ENCODE measurements at places on chromosomes 1 and 21.

DNA sequence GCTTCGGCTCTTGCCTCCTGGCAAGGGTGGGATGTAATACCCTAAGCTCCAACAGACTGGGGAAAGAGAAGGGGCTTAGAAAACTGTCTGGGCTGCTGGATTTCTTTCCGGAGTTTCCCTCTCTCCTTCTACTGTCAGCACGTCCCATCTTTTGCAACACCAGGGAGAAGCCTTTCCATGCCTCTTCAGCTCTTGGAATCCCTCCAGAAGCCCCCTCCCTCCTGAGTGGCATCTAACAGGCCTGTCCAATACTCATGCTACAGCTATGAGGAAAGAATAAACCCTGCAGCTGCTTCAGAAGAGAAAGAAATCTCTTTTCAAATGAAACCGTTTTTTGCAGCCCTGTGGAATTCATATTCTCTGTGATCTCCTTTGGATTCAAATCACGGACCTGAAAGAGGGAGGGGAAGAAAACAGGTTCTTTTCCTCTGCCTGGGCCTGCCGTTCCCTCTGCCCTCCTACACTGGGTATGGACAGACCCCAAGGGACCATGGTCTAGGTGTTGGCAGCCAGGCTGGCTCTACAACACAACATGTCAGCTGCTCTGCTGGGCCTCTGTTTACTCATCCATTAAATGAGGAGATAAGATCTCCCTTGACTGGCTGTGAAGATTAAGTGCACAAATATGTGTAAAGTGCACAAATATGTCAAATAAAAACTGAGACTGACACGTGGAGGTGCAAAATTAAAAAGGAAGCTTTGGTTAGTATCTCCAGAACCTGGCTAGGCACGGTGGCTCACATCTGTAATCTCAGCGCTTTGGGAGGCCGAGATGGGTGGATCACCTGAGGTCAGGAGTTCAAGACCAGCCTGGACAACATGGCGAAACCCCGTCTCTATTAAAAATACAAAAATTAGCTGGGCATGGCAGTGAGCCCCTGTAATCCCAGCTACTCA lies 6.0 kb upstream of the CAPN2 start:
- no peak for DNase-seq

DNA sequence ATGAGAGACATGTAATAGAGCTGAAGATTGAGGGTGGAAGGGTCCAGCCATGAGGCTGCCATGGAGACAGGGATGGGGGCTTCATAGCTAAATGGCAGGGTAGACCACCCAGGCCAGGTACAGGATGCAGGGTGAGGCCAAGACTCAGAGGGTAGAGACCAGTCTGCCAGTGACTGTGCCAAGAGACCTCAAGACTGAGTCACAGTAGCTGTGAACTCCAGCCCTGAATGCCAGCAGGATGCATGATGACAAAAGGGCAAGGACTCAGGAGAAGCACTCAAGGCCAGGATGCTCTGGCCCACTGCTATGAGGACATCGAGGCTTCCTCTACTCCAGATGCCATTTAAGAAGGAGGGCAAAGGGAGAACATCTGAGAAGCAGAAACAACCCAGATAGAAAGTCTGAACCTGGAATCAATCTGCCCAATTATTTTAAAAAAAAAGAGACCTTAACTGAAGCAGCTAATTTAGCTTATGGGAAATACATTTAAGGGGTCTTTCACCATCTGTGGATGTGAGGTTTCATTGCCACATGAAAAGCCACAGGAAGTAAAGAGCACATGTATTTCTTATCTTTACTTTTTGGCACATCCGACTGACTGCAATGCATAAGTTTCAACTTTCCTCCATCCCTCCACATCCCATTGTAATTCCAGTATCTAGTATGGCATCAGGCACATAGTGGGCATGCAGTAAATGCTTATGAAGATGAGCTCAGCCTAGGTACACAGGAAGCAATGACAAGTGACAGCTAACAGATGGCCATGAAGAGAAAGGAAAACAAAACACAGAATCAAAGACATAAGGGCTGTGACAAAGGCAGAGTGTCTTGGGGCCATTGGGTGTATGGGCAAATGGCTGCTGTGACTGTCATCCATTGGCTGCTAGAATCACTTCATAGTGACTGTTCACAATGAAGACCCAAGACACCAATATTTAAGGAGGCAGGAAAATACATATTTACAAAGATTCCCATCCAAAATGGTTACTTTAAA lies 40.2 kb downstream of the SUSD4 start:
- DNase-seq = no peak

GRCh38 chr1:206883160-206883559 lies 14.1 kb upstream of the IL24 start:
- DNase-seq = no peak

GRCh38 chr1:207342332-207342731 lies 20.9 kb downstream of the CD55 start:
- no peak for DNase-seq

DNA sequence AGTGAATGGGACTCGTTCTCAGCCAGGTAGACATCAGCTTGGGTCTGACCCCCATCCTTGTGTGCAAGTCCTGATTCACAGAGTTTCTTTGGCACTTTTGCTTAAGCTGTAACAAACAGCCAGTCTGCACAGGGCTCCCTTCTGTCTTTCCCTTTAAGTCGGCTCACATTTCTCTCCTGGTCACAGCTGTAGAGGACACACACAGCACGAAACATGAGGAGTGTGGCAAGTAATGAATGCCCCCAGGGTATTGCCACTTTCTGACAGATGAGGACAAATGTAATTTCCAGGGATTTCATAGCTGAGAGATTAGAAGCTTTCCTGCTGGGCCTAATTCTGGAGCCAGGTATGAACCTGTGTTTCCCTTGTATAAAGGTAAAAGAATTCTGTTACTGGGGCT lies 423.5 kb downstream of the KIF26B start:
- no peak for DNase-seq

DNA sequence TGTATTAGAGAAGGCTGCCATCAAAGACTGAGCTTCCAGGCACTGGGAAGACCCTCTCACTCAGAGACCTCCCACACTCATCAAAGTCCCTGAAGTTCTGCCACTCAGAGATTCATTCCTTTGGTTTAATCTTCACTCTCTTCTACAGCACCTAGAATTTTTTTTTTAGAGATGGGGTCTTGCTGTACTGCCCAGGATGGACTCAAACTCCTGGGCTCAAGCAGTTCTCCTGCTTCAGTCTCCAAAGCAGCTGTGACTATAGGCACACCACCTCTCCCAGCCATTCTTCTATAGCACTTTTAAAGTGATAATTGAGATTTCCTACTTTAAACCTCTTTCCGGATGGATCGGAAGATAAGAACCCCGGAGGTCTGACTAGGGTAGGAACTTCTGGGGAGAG lies 3.7 kb upstream of the HP1BP3 start:
- DNase-seq = no peak

- DNase-seq = no peak
These were observed 40.1 kb downstream of the SORT1 start for GRCh38 chr1:109357616-109358015.

DNA sequence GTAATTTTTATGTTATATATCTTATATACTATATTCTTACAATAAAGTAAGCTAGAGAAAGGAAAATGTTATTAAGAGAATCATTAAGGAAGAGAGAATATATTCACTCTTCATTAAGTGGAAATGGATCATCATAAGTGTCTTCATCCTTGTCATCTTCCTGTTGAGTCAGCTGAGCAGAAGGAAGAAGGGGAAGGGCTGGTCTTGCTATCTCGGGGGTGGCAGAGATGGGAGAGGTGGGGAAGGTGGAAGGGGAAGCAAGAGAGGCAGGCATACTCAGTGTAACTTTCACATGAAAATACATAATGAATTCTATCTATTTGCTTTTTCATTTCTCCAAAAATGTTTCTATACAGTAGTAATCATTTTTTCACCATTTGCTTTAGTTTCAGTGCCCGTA lies 5.1 kb downstream of the DNASE2B start:
- DNase-seq = no peak

DNA sequence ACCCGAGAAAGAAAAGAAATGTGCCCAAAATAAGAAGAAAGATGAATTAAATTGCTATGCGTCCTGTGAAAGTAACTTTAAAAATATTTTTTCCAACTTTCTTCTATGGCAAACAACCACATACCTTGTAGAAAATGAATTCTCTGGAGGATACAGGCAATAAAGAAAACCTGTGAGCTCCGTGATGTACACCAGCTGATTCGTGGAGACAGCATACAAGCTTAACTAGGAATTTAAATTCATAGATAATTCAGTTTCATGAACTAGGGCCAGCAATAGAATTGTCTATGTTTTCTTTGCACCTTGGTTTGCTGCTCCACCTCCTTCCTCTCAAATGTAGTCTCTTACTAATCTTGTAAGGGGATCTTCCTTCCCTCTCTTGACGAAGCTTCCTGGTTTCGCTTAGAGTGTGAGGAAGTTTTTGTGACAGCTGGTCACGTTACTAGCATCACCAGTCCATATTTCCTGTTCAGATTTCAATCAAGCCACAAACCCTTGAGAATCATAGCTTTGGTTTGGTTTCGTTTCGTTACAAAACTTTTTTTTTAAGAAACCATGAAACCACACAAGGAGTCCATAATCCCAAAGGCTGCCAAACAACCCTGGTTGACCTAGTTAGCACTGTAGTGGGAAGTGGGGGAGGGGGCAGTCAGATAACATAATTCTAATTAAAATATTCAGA lies 35.8 kb downstream of the GREM2 start:
- DNase-seq = peak; percentile 1

- no peak for DNase-seq
These were observed 42.2 kb upstream of the KANK4 start for GRCh38 chr1:62361431-62361830.

DNA sequence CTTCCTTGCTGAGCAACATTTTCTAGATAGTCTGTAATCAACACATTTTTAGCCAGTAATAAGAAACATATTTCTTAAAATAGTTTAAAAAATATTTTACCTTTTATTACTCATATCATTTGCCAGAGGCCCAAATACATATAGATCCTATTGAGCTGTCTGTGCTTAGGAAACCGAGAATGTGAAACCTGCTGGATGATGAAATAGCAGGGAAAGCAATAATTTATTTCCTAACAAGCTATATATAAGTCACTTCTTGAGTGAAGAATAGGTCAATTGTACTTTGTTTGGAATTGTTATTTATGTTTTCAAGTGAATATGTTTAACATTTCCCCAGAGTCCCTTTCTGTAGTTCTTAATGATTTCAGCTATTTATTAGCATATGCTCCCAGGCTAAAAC lies 339.9 kb upstream of the TMPRSS15 start:
- no peak for DNase-seq

DNA sequence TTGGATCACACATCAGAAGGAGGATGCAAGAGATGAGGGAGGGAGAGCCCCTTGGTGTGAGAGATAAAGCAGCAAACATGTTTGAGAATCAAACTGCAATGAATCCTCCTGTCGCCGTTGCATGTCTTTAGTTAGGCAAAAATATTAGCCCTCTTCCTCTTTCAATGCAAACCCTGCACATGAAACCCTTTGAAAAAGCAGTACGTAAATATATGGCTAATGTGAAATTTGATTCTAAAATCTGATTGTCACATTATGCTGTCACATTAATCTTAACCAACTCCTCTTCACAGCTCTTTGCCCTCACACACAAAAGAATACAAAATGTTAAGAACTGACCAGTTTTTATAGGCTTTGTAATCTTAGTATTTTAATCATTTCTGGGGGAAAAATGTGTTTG lies 63.4 kb downstream of the WDR64 start:
- DNase-seq = no peak

DNA sequence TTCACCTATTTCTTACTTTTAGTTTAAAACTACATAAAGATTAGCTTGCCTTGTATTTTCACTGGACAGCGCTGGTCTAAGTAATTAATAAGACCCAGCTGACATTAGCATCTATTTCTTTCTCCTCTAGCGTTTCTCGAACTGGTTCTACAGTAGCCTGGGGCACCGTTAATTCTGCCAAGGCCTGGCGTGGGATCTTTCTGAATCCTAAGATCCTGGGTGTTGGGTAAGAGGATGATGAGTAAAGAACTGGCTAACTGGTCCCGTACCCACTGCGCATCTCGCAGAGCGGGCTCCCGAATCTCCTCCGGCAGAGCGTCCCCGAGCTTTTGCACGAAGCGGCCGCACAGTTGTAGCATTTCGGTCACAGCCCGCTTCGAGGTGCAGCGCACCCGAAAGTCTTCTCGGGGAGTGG lies 309 bp downstream of the NSL1 start:
- no peak for DNase-seq

DNA sequence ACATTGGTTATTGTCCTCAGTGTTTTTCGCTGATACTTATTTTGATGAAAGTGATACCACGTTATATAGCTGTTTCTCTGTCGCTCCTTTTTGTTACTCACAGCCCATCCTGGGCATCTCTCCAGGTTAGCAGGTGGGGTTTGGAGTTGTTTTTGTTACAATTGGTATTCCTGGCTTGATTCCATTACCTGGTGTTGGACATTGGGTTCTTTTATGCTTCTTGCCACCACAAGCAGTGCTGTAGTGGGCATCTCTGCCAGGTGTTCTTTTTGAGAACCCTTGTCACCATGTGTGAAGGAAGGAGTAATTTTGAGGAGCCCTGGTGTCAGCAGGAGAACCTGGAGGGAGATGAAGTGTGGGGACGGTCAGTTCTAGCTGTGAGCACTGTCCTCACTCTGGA lies 47.5 kb upstream of the PWP2 start:
- no peak for DNase-seq

DNA sequence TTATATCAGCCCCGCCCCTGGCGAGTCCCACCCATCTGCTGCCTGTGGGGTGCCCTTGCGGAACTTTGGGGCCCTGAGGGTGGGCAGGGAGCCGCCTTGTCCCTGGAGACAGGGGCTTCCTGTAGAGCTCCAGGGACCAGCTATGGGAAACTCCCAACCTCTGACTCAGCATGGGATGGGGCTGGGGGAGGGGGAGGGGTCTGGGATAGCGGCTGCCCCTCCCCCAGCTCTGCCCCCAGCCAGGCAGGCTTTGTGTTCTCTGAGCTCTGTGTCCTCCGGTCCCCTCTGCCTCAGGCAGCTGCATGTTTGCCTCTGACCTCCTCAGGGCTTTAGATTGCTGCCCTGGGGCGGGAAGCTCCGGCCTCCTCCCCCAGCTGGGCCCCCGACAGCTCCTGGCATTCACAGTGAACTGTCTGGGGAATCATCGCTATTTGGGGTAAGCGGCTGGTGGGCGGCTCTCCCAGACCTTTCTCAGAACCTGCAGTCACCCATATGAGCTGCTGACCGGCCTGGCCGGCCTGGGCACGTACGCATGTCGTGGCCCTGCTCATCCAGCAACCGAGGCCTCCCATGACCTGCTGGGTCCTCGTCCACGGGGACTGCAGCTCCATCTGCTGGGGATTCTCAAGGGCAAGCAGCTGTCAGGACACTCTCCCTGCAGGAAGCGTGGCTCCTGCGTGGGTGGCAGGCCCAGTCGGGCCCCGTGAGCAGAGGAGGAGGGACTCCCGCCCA lies 17.1 kb downstream of the ARHGEF16 start:
- DNase-seq = no peak

Measured in activated T-helper 1 cell treated with Interleukin-2 at 50 U/mL for 16 hours (primary cell).